ENCODE measurements at places on chromosomes 7 and 10. TPM values are rescaled to one million over a fixed set of nuclear protein-coding genes. Genes with fewer than 3 reads are reported as not detected.

Gene ADAM22
- total RNA-seq = 1.2 TPM

Gene FBXL13
- not detected for total RNA-seq

Gene HMX2
- total RNA-seq = not detected

Gene CALHM3
- total RNA-seq = not detected

Gene DNAJC12
- not detected for total RNA-seq

Gene PGAM2
- 1.1 TPM for total RNA-seq

DNA sequence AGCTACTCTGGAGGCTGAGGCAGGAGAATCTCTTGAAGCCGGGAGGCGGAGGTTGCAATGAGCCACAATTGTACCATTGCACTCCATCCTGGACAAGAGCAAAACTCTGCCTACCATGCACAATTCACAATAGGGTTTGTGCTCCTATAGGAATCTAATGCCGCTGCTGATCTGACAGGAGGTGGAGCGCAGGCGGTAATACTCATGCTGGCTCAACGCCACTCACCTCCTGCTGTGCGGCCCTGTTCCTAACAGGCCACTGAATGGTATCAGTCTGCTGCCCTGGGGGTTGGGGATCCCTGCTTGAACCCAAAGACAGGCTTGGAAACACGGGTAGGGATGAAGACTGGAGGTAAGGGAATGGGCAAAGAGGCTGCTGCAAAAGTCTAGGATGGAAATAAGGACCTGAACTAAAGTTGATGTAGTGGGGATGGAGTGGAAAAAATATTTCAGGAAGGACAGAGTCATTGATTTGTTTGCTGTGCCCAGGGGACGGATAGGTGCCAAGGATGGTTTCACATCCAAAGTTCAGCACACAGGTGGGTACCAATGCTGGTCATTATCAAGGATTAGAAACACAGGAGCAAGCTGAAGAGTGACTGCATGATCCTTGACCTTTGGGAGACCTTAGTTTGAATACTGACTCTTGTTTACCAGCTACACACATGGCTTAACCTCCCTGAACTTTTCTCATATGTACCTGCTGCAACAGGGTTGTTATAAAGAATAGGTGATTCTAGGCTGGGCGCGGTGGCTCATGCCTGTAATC is 2.2 kb downstream of the MRPS17 start:
- no peak for DNase-seq
- H3K4me1 ChIP-seq = peaks cover 10% of the 10 kb centered on the region
- no peak overlapping the region for H3K27ac ChIP-seq
- no peaks in the 10 kb centered on the region for H3K27me3 ChIP-seq
- H3K36me3 ChIP-seq = no peaks in the 10 kb centered on the region

DNA sequence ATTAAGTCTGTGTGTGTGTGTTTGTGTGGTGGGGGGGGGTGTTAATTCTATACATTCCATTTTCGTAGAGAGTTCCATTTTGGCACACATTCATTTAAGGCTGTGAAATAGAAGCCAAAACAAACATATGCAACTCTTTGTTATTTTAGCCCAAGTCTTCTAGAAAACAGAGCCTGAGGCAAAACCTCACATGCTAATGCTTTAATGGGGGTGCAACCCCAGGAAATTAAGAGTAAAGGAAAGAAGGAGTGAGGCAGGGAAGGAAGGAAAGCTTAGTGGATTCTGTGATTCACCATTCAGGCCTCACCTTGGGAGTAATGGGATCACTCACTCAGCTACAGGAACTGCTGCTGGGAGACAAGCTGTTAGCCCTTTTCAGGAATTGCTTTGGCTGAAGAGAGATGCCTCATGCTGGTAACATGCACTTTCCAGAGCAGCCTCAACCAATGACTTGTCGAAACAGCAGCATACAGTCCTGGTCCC is 73.0 kb upstream of the CTTNBP2 start:
- H3K4me3 ChIP-seq = no peak overlapping the region
- no peaks in the 10 kb centered on the region for H3K27me3 ChIP-seq
- no peaks in the 10 kb centered on the region for H3K36me3 ChIP-seq
- no peaks in the 10 kb centered on the region for H3K4me1 ChIP-seq

DNA sequence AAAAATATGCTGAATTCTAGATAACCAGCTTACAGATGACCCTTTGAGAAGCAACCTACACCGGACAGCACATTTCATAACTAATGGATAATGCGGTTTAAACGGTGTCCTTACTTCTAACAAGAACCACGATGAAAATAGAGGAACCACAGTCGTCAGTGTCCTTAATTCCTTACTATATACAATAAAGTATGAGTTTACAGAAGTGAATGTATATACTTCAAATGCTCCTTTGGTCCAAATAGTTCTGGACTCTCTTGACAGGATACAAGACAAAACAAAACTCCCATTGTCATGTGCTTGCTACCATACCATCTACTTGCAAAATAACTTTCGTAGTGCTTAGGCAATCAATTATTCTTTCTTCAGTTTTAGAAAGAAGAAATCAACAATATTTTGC is 2.4 kb downstream of the NAMPT start:
- H3K4me1 ChIP-seq = peaks cover 56% of the 10 kb centered on the region
- DNase-seq = no peak
- H3K27me3 ChIP-seq = no peaks in the 10 kb centered on the region
- H3K4me3 ChIP-seq = peak overlapping the region; percentile 99

DNA sequence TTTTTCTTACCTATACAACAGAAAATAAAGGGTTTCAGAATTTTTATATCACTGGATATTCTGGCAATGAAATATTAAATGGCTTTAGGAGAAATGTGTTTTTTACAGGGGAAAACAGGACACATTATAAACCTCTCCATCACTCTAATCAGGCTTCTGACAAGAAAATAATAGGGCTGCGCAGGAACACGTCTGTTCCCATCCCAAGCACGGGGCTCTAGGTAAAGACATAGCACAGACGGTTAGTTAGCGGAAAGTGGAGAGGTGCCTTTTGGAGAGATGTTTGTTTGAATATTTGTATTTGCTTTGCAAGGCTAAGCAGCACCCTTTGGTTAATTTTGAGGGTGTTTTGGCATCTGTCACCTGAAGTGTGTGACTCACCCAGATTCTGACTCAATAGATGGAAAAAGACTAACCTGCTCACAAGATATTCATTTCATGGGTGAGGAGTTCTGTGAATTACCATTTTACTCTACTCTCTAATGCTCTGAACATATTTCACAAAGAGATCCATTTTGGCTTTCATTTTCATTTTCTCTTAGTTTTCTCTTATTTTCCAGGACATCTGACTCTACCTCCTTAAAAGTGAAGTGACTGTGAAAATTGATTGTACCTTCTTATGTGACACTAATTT is 174.5 kb upstream of the AKR1E2 start:
- no peaks in the 10 kb centered on the region for H3K36me3 ChIP-seq
- DNase-seq = no peak
- H3K27me3 ChIP-seq = no peaks in the 10 kb centered on the region
- H3K27ac ChIP-seq = no peak overlapping the region
- H3K4me3 ChIP-seq = peak overlapping the region; percentile 52

- peaks cover 12% of the 10 kb centered on the region for H3K4me1 ChIP-seq
- no peak overlapping the region for H3K4me3 ChIP-seq
- no peaks in the 10 kb centered on the region for H3K36me3 ChIP-seq
- no peaks in the 10 kb centered on the region for H3K27me3 ChIP-seq
- H3K27ac ChIP-seq = no peak overlapping the region
- no peak for DNase-seq
Observed at GRCh38 chr10:124032971-124033886, 60.2 kb downstream of the CHST15 start.

DNA sequence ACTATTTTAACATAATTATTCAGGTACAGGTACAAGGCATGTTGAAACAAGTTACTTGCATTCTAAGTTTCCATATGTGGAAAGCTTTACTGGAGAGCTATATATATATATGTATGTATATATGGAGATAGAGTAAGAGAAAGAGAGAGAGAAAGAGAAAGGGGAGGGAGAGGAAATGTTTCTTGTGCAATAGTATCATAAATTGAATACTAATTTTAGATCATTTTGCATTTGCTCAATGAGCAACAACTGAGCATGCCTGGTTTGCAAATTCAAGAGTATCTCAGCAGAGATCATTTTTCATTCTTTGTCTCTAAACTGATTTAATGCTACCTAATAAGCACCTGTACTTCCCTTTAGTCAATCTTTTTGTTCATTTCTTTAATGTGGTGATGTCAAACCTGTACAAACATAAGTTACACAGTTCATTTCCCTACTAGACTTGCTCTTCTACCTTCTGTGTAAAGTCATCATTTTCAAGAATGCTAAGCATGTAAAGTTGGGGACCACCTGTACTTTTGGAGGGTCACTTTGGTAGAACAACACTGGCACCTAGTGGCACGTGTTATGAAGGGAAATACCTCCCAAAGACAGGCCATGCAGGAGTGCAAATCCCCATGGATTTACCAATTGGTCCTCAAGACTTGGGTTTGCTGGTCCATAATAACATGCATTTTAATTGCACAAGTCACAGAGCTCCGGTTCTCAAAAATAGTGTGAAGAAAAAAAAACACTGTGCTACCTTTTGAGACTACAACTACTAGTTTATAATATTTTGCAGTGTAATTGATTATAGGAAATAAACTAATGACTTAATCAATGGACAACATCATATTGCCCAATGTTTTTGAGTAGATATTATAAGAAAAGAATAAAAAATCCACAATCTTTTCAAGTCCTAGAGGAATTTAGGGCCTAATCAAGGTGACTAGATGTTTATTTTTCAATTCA is 431.2 kb upstream of the IGFBP3 start:
- H3K4me3 ChIP-seq = no peak overlapping the region
- no peak overlapping the region for H3K27ac ChIP-seq
- no peaks in the 10 kb centered on the region for H3K27me3 ChIP-seq

DNA sequence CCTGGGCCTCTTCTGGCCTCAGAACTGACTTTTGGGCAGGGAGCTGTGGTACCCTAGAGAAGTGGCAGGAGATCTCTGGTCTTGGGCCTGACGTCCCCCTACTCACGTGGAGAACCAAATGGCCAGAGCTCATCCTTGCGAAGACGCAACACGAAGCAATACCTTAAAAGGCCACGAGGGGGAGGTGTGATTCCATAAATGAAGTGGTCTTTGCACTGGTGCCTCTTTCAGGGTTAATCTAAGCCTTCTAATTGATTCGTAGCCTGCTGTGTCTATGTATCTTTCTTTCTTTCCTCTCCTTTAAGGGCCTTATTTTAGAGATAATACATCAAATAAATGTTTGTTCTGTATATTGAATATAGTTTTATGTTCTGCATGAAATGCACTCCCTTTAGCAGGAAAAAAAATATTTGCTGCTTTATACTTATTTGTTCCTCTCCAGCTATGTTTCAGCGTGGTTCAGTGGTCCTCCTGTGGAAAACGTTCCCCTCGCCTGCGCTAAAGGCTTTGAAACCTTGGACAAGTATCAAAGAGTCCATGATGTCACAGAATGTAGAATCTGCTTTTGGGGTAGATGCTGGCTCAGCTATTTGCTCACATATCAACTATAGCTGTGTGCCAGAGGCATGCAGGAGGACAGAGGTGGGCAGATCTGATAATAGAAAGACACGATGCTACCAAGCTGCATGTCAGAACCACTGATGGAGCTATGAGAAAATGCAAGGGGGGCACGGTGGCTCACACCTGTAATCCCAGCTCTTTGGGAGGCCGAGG is 41.0 kb downstream of the STRA8 start:
- H3K4me3 ChIP-seq = no peak overlapping the region
- DNase-seq = peak; percentile 50
- H3K4me1 ChIP-seq = no peaks in the 10 kb centered on the region
- H3K27ac ChIP-seq = no peak overlapping the region
- no peaks in the 10 kb centered on the region for H3K36me3 ChIP-seq

- no peak overlapping the region for H3K4me3 ChIP-seq
- peaks cover 47% of the 10 kb centered on the region for H3K27me3 ChIP-seq
- no peak for DNase-seq
- peaks cover 49% of the 10 kb centered on the region for H3K4me1 ChIP-seq
- H3K36me3 ChIP-seq = no peaks in the 10 kb centered on the region
- no peak overlapping the region for H3K27ac ChIP-seq
Observed at GRCh38 chr7:101165958-101166647, 734 bp upstream of the VGF start.

DNA sequence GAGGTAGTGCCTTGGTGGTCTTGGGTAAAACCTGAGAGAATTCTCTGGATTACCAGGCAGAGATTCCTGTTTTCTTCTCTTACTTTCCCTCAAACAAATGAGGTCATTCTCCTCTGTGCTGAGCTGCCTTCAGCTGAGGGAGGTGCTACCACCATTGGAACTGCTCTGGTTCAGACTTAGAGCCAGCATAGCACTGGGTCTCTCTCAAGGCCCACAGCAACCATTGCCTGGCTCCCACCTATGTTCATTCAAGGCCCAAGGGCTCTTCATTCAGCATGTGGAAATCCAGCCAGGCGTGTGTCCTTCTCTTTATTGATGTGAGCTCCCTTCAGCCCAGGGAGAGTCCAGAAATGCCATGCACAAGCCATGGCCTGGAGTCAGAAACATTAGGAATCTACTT is 261.1 kb downstream of the NRG3 start:
- H3K36me3 ChIP-seq = no peaks in the 10 kb centered on the region
- no peaks in the 10 kb centered on the region for H3K27me3 ChIP-seq
- no peak overlapping the region for H3K27ac ChIP-seq
- no peaks in the 10 kb centered on the region for H3K4me1 ChIP-seq

- no peak for DNase-seq
- no peaks in the 10 kb centered on the region for H3K27me3 ChIP-seq
- H3K4me1 ChIP-seq = no peaks in the 10 kb centered on the region
Observed at GRCh38 chr7:26284995-26285632, 6.5 kb upstream of the SNX10 start.

- H3K36me3 ChIP-seq = no peaks in the 10 kb centered on the region
- H3K4me1 ChIP-seq = no peaks in the 10 kb centered on the region
- no peak for DNase-seq
Observed at GRCh38 chr10:131561897-131562296, 250.4 kb upstream of the TCERG1L start.

DNA sequence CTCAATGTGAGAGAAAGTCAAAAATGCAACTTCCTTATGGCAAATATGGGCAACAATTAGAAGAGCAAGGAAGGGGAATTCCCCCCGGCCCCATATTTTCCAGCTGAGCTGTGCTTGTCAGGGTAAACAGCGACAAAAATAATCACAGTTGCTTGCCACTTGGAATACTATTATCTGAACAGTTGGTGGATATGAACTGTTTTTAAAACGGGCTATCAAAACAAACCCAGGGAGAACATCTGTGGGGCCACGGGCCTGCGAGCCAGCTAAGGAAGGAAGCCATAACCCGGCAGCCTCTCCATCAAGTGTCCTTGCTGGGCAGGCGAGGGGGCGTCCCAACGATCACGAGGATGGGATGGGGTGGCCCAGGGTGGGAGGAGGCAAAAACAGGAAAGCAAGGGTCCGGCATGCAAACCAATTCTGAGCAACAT is 228.4 kb downstream of the ARHGAP12 start:
- H3K4me3 ChIP-seq = no peak overlapping the region
- H3K36me3 ChIP-seq = no peaks in the 10 kb centered on the region
- no peaks in the 10 kb centered on the region for H3K27me3 ChIP-seq
- no peak overlapping the region for H3K27ac ChIP-seq
- no peaks in the 10 kb centered on the region for H3K4me1 ChIP-seq

- no peak for DNase-seq
- H3K4me3 ChIP-seq = no peak overlapping the region
- H3K4me1 ChIP-seq = no peaks in the 10 kb centered on the region
Observed at GRCh38 chr7:129213828-129214227, 11.0 kb upstream of the AHCYL2 start.

- no peaks in the 10 kb centered on the region for H3K36me3 ChIP-seq
- no peaks in the 10 kb centered on the region for H3K27me3 ChIP-seq
- H3K4me3 ChIP-seq = no peak overlapping the region
- no peaks in the 10 kb centered on the region for H3K4me1 ChIP-seq
Observed at GRCh38 chr10:90968328-90969081, 47.6 kb upstream of the ANKRD1 start.

- no peak for DNase-seq
- no peak overlapping the region for H3K4me3 ChIP-seq
- no peaks in the 10 kb centered on the region for H3K27me3 ChIP-seq
- H3K36me3 ChIP-seq = no peaks in the 10 kb centered on the region
- H3K27ac ChIP-seq = no peak overlapping the region
- H3K4me1 ChIP-seq = no peaks in the 10 kb centered on the region
Observed at GRCh38 chr10:44628921-44629320, 244.0 kb upstream of the CXCL12 start.

All from CD4-positive, CD25-positive, alpha-beta regulatory T cell (primary cell).